Cardiac muscle cell (in vitro differentiated cells and primary cell): ENCODE measurements at places on chromosomes 13 and 19. TPM values are rescaled to one million over a fixed set of nuclear protein-coding genes. Genes with fewer than 3 reads are reported as not detected.

- no peak for DNase-seq
These were observed 1.3 kb upstream of the PPAN start for GRCh38 chr19:10104665-10105508.

DNA sequence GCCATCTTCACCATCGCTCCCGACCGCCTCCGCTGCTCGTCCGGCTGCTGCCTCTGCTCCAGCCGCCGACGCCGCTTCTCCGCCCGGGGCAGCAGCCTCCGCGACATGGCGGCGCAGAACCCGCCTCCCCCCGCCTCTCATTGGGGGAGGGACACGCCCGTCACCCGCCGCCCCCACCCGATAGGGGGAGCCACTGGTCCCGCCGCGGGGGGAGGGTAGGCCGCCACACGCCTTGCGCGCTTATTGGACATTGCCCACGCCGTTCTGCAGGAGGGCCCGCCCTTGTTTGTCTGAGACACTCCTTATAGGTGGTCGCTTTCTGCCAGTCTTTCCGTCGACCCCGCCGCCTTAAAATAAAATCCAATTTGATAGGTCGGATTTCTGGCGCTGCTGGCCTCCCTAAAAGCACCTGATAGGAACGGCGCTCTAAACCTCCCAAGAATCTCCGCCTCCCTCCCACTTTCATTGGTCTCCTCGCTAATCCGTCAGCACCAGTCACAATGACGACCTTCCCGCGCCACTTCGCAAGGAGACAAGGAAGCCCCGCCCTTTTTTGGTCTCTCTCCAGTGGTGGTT is at the start of gene HNRNPL:
Gene HNRNPL, minus strand, starts transcription at position 127 of the 576 bp plus-strand sequence. Its CDS starts 20 bp downstream, at position 107.
- peak; percentile 100 for DNase-seq

DNA sequence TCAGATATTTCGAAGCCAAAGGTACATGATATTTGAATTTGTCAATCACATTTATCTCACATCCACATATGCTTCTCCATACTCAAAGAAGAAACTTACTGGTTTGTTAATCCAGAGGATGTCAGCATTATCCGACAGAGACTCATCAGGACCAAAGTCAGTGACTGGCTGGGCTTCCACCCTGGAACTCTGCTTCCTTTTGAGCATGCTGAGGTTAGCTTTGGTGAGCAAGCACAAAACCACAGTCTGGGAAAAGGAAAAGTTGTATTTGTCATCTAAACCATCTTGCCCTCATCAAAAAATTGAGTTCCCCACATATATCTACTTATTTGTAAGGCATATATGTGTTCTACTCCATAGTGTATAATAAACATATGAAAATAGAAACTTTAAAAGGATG is 17.4 kb downstream of the NALCN start:
- DNase-seq, result peak; percentile 6

ATP4B gene
- not detected in 2 replicates for total RNA-seq

SAE1 gene
- 128 and 148 TPM in 2 replicates for total RNA-seq

FGF21 gene
- not detected in 2 replicates for total RNA-seq

AMER2 gene
- under 0.01 and 0.09 TPM in 2 replicates for total RNA-seq

KRTDAP gene
- 0.60 TPM in 1 of 2 replicates, not detected in the other for total RNA-seq

PRR20B gene
- total RNA-seq, result not detected in 2 replicates

LGALS14 gene
- total RNA-seq, result not detected in 2 replicates

CCDC8 gene
- total RNA-seq, result 91.7 and 127 TPM in 2 replicates
